Activated CD4-positive, alpha-beta T cell treated with anti-CD3 and anti-CD28 coated beads for 36 hours (primary cell): ENCODE measurements at places on chromosomes 7 and 10.

DNA sequence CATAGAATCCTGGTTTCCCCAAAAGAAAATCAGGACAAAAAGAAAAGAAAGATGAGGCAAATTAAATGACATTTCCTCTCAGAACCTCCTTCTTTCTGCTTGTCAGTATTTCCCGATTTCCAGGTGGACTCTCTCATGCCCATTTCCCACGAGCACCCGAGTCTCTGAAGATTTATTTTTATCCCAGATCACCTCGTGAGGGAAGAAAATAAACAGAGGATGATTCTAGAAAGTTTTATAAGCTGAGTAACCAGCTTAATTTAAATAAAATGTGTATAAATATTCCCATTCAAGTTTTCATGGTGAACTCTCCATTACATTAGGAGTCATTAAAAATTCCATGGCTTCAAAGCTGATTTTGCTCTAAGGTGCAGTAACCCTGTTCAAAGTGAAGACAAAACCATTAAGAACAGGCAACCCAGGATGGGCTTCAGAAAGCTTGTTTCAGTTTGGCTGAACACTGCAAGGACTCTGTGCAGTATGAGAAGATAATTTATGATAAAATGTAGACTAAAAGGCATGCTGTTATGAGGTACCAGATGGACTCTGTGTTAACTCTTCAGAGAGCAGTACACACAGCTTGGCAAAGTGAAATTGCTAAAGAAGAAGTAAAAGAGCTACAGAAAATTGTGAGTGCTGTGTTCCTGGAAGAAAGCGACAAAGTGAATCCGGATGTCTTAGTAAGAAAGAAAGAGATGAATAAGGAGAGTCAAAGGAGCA is 521.3 kb upstream of the LRRN3 start:
- no peak for DNase-seq

GRCh38 chr10:123522702-123523312 is 143.3 kb upstream of the GPR26 start:
- DNase-seq: no peak

- DNase-seq: no peak
These were observed 16.7 kb downstream of the WDR91 start for GRCh38 chr7:135194494-135195095.

- DNase-seq: no peak
These were observed at the start of gene PDK4 for GRCh38 chr7:95596198-95597063. PDK4 (minus strand) TSS chr7:95596516; CDS start chr7:95596293, 223 bp downstream.

DNA sequence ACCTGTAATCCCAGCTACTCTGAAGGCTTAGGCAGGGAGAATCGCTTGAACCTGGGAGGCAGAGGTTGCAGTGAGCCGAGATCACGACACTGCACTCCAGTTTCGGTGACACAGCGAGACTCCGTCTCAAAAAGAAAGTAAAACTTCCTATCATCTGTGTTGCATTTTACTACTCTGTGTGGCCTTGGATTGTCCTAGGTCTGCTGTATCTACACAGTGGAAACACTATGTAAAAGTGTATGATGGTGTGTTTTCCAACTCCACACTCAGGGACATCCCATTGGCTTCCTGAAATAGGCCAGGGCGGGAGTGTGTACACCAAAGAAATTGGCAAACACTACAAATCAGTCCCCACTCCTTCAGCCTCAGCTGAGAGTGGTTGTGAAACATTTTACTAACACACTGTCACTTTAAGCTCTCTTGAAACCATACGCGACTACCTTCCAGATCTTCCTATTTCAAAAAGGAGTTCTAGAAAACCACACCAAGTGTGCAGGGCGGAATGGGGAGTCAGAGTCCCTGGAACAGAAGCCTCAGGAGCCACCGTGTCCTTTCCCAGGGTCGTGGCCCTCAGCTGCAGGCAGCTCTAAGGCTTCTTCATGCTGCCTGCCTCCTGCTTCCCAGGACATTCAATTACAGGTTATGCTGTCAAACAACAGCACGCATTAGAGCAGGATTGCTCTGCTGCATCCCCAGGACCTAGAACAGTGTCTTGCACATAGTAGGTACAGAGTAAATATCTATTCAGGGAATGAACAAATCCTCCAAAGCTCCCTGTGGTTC is 275.4 kb downstream of the PARD3 start:
- DNase-seq: no peak

- DNase-seq: no peak
These were observed 20.4 kb upstream of the FIGNL1 start for GRCh38 chr7:50470250-50471163.

GRCh38 chr7:17640730-17641377 is 299.4 kb downstream of the SNX13 start:
- DNase-seq: peak; percentile 38

GRCh38 chr7:10648289-10648688 is 325.4 kb upstream of the PHF14 start:
- no peak for DNase-seq

DNA sequence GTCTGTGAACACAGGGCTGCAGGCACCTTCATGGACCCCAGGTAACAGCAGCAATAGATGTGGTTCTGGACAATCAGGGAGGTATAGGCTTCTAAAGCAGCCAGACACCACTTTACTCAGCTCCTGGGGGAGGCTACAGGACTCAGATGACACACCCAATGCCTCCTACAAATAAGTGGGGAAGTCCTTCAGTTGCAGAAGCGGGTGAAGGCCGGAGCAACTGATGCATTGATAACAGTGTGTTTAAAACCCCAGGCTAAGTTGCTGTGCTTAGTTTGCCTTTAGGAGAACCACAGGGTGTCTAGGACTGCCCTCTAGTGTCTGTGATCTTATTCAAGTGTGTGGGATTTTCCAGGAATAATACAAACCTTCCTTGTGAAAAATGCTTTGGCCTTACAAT is 5.9 kb upstream of the ITGA8 start:
- DNase-seq: no peak

- no peak for DNase-seq
These were observed 17.0 kb upstream of the ADAMTS14 start for GRCh38 chr10:70655316-70655715.

GRCh38 chr10:104028823-104029520 is 56.7 kb downstream of the COL17A1 start:
- no peak for DNase-seq

GRCh38 chr7:81690251-81690650 is 79.6 kb downstream of the HGF start:
- no peak for DNase-seq

- no peak for DNase-seq
These were observed 12.7 kb downstream of the TSPAN14 start for GRCh38 chr10:80466724-80467326.

DNA sequence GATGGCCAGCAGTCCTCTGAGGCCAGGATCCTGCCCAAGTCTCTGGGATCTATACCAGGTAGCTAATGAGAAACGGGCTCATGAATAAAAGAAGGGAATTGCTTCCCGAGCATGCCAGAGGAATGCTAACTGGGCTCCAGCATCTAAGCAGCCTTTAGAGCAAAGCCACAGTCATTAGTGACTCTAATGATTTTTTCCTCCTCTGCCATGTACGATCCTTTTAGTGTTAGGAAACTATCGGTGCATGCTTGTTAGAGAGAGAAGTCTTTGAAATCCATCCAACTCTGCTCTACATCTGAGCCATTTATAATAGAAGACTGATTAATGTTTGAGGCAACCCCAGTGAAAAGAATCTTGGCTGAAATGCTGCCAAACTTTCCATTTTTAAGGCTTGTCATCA is 124.9 kb upstream of the TCERG1L start:
- no peak for DNase-seq

DNA sequence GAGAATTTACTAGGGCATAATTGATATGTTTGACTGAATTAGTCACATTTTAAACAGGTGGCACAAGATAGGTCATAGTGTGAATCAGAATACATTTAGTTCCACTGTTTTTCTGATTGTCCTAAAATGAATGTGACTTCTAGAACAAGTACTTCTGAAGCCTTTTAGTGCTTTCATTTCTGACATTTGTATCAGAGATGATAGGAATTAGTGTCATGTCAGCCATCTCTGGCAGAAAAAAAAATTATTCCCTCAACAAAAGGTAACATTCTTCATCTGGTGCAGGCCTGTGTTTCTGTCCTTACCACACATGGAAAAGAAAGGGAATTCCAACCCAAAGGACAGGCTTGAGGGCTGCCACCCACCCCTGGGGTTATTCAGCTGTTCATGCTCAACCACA is 21.3 kb downstream of the GRM8 start:
- DNase-seq: no peak

GRCh38 chr10:77531441-77532001 is 106.1 kb downstream of the KCNMA1 start:
- DNase-seq: no peak

- DNase-seq: no peak
These were observed 548.2 kb upstream of the PFKP start for GRCh38 chr10:2519139-2519538.

- DNase-seq: peak; percentile 59
These were observed 582.4 kb downstream of the SUGCT start for GRCh38 chr7:40717242-40717641.

- no peak for DNase-seq
These were observed 37.5 kb upstream of the OCM2 start for GRCh38 chr7:98027342-98028033.

- DNase-seq: no peak
These were observed 212.8 kb downstream of the NSUN6 start for GRCh38 chr10:18438361-18439126.

DNA sequence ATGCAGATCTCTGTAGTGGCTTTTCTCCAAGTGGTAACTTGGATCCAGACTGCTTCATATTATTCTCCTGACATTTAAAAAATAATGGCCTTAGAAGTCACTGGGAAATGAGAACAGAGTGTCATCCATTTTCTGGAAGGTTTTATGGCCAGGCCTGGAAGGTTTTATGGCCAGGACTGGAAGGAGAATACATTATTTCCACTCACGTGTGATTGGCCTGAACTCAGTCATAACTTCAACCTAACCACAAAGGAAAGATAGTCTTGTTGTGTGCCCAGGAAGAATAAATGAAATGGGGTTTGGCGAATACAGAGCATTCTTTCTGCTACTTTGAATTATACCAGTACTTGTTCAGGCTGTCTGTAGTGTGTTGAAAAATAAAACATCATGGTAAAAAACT is 360.9 kb downstream of the GPAM start:
- DNase-seq: no peak

DNA sequence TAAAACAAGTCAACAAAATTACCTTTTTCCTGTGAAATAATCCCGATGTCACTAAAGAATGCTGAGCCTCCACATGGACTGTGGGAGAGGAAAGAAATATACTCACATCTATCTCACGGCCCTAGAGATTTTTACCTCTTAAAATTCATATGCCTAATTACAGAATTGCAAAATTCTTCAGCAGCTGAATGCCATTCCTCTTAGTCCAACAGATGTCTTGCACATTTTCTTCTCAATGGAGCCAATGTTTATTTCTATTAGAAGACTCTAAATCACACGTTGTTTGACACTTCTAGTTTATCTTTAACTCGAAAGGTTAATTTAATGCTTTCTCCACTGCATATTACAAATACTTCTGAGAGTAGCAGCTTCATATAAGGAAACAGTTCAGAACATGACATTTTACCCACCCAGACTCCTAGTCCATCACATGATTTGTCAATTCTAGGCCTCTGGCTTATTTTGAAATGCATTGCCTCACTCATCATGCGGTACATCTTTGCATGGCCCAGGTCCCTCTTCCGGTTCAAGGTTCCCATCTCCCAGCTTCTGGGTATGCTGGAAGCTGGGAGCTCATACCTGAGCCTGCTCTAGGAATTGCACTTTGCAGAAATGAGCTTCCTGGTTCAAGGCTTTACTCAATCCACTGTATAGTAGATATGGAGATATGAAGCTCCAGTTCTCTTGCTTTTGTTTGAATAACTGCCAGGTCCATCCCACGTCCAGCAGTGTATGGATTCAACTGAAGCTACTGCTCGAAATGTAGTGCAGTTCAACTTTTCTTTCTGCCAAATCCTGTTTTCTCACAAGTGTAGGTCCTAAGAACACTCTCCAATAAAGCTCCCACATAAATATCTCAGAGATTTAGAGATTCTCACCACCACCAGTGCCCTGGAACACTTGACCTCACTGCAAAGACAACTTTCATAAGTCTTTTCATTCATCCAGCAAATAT is 306.2 kb downstream of the GPR37 start:
- no peak for DNase-seq

- DNase-seq: peak; percentile 20
These were observed 991 bp downstream of the ZNF239 start for GRCh38 chr10:43573250-43574000.

- DNase-seq: no peak
These were observed 70.3 kb downstream of the ABI1 start for GRCh38 chr10:26790221-26790995.

DNA sequence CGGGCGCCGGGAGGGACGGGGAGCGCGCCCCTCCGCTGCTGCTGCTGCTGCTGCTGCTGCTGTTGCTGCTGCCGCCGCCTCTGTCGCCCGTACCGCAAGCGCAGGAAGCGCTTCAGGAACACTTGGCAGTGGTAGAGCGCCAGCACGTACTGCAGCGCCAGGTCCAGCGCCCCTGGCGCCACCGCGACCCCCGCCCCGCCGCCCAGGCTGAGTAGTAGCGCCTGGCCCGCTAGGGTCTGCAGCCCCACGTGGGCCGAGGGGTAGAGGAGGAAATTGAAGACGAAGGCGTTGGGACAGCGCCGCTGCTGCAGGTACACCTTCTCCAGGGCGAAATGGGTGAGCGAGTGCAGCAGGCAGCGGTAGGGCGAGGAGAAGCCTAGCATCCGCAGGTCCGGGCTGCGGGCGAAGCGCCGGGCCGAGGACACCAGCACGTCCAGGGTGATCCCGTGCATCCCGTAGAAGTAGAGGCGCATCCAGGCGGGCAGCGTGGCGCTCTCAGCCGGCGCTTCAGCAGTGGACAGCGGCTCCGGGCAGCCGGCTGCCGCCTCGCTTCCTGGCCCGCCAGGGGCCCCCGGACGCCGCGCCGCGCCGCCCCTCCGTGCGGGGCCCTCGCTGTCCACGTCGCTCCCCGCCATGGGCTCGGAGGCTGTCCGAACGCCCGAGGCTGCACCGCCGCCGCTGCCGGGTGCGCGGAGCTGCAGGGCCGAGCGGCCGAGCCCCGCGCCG is at the start of gene TMEM229A:
TSS of gene TMEM229A (minus strand) at position 699 of the 726 bp plus-strand sequence. CDS start at position 635, 64 bp downstream.
- peak; percentile 29 for DNase-seq
